WERI-Rb-1 (cell line): ENCODE measurements at places on chromosomes 12 and 14.
A peak's percentile ranks its signal among the peaks of the same experiment; 100 is the strongest.

DNA sequence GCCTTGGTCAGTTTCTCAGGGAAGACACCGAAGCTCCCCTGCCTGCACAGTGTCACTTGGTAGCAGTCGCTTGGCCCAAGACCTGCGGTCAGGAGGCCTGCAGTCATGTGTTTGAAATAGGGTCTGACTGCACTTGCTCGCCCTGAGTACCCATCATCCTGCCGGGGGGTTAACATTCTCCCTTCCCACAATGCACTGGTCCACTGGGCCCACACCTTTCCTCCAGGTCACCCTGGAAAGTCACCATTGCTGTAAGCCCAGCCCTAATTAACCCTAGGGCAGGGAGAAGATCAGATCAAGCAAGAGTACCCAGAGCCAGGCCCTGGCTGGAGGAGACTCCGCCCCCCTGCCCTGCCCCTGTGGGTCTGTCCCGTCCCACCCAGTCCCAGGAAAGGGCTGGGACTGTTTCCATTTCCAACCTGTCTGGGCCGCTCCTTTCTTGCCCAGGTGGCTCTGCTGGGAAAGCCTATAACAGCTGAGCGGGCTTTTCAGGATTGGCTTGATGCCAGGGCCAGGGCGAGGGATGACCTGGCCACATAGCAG, 87.1 kb downstream of the ZFP36L1 start:
- no peak for DNase-seq

GRCh38 chr14:101179691-101180211, 276.2 kb upstream of the RTL1 start:
- DNase-seq, result no peak

GRCh38 chr14:50059763-50060616, 56.4 kb downstream of the VCPKMT start:
- DNase-seq, result no peak

- DNase-seq, result no peak
Observed at GRCh38 chr14:103930051-103930604, 1.9 kb downstream of the TDRD9 start.

DNA sequence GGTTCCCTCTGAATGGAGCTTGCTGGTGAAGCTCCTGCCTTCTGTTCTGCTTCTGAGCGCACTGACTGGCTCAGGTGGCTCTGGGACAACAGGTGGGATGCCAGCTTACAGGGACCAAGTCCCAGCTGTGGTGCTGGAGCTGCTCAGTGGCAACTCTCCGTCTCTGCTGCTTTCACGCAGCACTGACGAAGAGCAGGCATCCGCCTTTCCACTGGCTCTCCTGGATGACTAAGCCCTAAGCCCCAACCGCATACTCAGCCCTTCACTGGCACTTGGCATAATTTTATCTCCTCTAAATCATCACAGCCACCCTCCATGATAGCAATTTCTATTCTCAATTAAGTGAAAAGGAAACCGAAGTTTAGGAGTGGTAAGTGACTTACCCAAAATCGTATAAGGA, 3.7 kb upstream of the RTL1 start:
- DNase-seq, result no peak

DNA sequence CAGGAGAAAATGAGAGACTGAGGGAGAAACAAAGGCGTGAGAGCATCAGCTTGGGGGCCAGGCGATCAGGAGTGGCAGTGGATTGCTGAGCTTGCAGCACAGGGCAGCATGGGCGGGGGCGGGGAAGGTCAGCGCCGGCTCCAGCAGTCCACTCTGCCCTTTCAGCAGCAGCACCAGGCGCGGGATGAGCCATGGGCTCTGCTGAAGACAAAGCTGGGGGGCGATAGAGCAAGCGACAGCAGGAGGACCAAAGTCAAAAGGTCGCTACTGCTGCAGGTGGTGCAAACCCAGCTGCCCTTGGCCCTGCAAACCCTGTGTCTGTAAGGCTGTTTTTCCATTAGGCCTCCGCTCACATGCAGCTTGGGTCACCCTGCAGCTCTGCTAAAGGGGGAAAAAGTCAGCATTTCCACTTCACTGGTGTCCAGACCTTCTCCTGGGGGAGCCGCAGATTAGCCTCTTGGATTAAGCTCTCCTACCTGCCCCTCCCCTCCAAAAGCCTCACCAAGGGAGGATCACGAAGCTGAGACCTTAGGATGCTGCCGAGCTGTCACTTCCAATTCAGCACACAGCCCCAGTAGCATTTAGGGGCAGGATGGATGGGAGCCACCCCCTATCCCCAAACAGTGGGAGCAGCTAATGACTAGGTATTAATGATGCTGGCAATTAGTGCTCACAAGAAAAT, 204.8 kb downstream of the DPF3 start:
- DNase-seq, result peak; percentile 83

DNA sequence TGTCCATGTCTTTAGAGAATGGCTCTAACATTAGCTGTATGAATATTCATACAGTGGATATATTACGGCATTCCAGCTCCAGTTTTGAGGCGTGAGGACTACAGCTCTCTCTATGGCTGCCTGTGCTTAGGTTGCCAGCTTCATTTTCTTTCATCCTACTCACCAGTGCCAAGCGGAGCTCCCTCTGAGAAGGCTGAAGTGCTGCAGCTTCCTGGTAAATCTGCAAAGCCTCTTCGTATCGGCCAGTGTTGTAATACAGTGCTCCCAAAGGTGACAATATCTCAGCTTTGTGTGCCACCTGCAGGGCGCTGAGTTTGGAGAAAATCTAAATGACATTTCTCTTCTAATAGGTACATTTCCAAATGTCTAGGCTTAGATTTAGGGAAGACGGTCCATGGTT, 19.8 kb upstream of the OVCH1 start:
- DNase-seq, result peak; percentile 35

DNA sequence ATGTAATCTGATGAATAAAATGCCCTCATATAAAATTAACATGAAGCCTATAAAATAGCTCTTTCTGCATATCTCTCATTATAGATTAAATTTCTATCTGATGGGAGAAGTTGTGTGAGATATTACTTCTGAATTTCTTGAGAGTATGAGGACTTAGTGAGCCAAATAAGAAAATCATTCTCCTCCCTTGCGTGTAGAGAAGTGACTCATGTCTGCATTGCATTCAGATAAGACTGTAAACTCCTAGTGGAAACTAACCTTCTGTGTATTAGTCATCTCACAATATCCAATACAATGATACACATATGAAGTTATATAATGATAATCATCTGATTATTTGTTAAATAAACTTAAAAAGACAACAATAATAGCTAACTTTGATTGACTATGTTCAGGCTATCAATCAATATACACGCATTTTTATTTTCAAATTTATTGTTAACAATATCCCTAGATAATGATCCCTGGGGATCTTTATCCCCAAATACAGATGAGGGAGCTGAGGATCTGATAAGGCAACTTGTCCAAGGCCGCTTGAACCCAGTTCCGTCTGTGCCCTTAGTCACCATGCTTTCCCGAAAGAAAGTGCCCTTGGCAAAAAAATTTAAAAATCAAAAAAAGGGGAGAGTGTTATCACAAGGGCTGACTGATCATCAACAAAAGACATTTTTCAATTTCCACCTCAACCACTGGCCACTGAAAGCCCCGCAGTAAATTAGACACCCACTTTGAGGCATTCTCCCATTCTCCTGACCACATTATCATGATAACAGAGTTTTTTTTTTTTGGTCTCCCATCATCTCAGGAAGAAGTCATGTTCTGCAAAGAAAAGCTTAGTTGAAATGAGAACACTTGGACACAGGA, 189.2 kb upstream of the RASSF8 start:
- DNase-seq, result no peak

DNA sequence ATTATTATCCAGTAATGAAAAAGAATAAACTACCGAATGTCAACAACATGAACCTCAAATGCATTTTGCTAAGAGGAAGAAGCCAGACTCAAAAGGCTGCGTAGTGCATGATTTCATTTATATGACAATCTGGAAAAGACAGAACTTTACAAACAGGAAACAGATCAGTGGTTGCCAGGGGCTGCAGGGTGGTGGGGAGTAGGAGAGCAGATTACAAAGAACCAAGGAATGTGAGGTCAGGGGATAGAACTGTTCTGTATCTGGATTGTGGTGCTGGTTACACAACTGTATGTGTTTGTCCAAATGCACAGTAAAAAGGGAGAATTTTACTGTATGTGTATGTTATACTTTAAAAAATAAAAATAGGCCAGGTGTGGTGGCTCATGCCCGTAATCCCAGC, 89.7 kb upstream of the MYL2 start:
- DNase-seq, result no peak

GRCh38 chr12:43586646-43587245, 34.7 kb upstream of the ADAMTS20 start:
- DNase-seq, result peak; percentile 33

GRCh38 chr12:124352839-124353238, 57.9 kb downstream of the RFLNA start:
- DNase-seq, result no peak

GRCh38 chr14:68141281-68142088, 321.9 kb downstream of the RAD51B start:
- DNase-seq, result no peak

DNA sequence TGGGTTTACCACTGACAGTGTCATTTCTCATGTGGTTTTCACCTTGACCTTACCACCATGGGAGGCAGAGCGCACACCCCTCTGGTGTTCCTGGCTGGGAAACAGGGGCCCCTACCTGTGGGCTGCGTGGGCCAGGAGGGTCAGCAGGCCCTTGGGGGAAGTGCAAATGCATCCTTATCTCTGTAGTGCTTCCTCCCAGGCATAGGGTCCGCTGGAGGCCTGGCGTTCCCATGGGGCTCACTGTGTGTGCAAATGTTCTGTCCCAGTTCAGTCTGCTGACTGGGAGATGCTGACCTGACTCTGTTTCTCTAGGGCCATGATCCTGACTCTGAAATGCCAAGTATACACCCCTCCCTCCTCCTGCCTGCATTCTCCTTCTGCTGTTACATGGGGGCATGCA, 81.3 kb downstream of the SLC25A47 start:
- DNase-seq, result no peak

- DNase-seq, result no peak
Observed at GRCh38 chr12:77152623-77153193, 87.3 kb upstream of the E2F7 start.

DNA sequence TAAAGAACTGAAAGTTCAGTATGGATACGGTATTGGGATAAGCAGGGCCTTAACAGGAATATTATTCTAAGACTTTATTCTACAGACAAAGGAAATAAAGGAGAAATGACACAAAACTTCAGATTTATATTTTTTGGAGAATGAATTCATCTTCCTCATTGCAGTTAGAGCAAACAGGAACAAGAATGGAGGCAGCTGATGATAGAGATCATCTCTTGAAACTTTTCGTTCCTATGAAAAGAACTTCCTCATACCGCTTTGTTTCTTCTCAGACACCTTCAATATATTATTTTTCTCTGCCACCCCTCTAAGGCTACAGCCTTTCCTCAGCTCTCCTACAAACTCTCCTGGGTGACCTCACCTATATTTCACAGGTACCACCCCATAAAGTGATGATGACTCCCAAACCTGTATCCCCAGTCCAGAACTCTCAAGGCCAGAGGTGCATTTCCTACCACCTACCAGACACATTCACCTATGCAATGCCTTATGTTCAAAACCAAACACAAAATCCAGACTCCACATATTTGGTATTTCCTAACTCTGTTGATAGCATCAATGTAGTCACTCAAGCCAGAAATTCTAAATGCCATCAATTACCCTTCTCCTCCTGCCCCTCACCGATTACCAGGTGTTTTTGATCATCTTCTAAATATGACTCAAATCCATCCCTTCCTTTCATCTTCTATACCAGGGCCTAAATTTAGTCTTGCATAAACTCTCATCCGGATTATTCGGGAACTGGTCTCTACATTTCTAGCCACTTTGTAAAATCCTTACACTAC, 7.4 kb downstream of the MAP4K5 start:
- DNase-seq, result no peak

DNA sequence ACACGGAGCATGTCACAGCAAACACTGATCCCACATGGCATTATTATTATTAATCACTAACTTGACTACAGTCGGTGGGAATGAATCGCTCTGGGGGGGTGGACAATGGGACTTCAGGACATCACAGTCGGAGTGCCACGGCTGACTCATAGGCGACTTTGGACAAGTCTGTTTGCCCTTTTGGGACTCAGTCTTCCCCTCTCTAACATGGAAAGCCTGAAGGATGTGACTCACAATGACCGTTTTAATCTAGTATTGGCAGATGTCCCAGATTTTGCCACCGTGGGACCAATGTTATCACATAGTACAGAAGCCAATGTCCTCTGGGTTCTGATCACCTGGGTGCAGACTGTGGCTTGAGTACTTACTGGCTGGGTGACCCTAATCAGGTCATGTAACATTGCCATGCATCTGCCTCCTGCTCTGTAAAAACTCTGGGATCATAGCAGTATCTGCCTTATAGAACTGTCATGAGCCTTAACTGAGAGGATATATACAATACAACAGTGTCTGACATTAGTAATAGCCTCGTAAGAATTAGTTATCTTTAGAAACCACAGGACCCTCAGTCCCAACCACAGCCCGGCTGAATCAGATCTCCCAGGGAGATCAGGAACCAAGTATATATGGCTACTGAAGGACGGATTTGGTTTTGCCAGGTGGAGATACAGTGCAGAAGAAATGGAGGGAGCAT, 362.6 kb downstream of the BCL11B start:
- DNase-seq, result no peak

DNA sequence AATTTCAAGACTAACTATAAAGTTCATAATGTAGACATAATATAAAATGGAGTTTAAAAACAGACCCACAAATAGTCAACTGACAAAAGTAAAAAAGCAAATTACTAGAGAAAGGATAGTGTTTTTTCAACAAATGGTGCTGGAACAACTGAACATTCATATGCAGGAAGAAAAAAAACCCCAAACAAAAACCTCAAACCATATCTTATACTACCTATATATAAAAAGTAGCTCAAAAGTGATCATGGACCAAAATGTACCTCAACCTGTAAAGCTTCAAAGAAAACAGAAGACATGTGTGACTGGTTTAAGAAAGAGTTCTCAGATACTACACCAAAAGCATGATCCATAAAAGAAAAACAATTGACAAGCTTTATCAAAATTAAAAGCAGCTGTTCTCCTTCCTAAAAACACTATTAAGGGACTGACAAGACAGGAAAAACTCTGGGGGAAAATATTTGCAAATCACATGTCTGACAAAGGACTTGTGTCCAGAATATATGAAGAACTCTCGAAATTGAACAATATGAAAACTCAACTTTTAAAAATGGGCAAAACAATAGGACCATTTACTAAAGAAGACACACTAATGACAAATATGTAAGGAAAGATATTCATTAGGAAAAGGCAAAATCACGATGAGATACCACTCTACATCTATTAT, 22.7 kb upstream of the ARID4A start:
- DNase-seq, result no peak

- no peak for DNase-seq
Observed at GRCh38 chr12:4089121-4089606, 184.4 kb upstream of the CCND2 start.

- DNase-seq, result no peak
Observed at GRCh38 chr14:103973354-103973753, 31.0 kb upstream of the RD3L start.

GRCh38 chr14:99685151-99685591, 1.1 kb downstream of the CYP46A1 start:
- peak; percentile 4 for DNase-seq

DNA sequence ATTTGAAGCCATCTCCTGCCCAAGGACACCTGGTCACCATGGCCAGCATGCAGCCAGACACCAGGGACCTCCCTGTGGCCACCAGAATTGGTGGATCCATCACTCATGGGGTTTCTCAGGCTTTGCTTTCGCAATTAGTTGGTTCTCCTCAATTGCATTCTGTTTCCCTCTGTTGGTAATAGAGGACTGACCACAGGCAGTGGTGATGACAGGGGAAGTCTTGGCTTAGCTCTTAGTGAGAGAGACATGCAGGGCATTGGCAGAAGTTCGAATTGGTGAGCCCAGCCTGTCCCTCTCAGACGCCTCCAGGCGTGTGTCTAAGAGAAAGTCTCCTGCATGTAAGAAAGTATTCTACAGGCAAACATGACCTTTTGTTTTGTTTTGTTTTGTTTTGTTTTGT, 21.3 kb downstream of the HCAR2 start:
- no peak for DNase-seq
